ENCODE measurements at places on chromosomes 4 and X. TPM values are rescaled to one million over a fixed set of nuclear protein-coding genes. Genes with fewer than 3 reads are reported as not detected.

RAB39B gene
- total RNA-seq, result not detected

ARHGAP4 gene
- total RNA-seq, result 35.1 TPM

PPP4R3C gene
- not detected for total RNA-seq

LRIT3 gene
- 0.07 TPM for total RNA-seq

CC2D2A gene
- 23.1 TPM for total RNA-seq

SH3TC1 gene
- total RNA-seq, result 155 TPM

VEGFC gene
- 24.6 TPM for total RNA-seq

ATP2B3 gene
- not detected for total RNA-seq

XG gene
- total RNA-seq, result 0.80 TPM

CCDC120 gene
- 1.1 TPM for total RNA-seq

RAI2 gene
- total RNA-seq, result 0.80 TPM

TAB3 gene
- total RNA-seq, result 23.3 TPM

DOK7 gene
- total RNA-seq, result not detected

NDP gene
- 1.2 TPM for total RNA-seq

SPANXC gene
- total RNA-seq, result not detected

LINC00632 gene
- 2.8 TPM for total RNA-seq

ZCCHC12 gene
- total RNA-seq, result not detected

MAOB gene
- total RNA-seq, result not detected

BTC gene
- total RNA-seq, result 0.13 TPM

DCAF8L2 gene
- total RNA-seq, result 0.07 TPM

CT45A3 gene
- not detected for total RNA-seq

PDGFC gene
- 16.9 TPM for total RNA-seq

ANAPC4 gene
- total RNA-seq, result 51.7 TPM

TCEAL6 gene
- total RNA-seq, result not detected

PRICKLE3 gene
- 4.8 TPM for total RNA-seq

CTAG1B gene
- total RNA-seq, result not detected

SPACA5 gene
- not detected for total RNA-seq

SLC7A11 gene
- total RNA-seq, result 242 TPM

DCAF12L2 gene
- total RNA-seq, result not detected

GPC3 gene
- not detected for total RNA-seq

NUDT10 gene
- total RNA-seq, result 0.43 TPM

UGT2B17 gene
- not detected for total RNA-seq

NOCT gene
- total RNA-seq, result 28.2 TPM

TLR3 gene
- 7.5 TPM for total RNA-seq

NLGN3 gene
- total RNA-seq, result 0.13 TPM

RNF128 gene
- total RNA-seq, result not detected

RTL5 gene
- 0.40 TPM for total RNA-seq

PAGE1 gene
- total RNA-seq, result not detected

HERC5 gene
- 1.6 TPM for total RNA-seq

NUDT11 gene
- 9.0 TPM for total RNA-seq

HPGDS gene
- not detected for total RNA-seq

NLRP2B gene
- total RNA-seq, result not detected

METAP1 gene
- total RNA-seq, result 73.4 TPM

OTUD4 gene
- total RNA-seq, result 59.6 TPM

PAK3 gene
- total RNA-seq, result 1.1 TPM

TEX13D gene
- total RNA-seq, result not detected

UGT2B11 gene
- total RNA-seq, result not detected

IL13RA2 gene
- 0.53 TPM for total RNA-seq

NUDT6 gene
- total RNA-seq, result 6.6 TPM

SPOCK3 gene
- 0.43 TPM for total RNA-seq

XAGE1A gene
- total RNA-seq, result not detected
